ENCODE measurements at places on chromosomes 16 and 17. TPM values are rescaled to one million over a fixed set of nuclear protein-coding genes. Genes with fewer than 3 reads are reported as not detected.

Gene KRT33B
- not detected for total RNA-seq

Gene ZSCAN10
- not detected for total RNA-seq

Gene KRT39
- not detected for total RNA-seq

Gene SPATA22
- 0.50 TPM for total RNA-seq

Gene TP53TG3C
- total RNA-seq = not detected

Gene SOST
- total RNA-seq = not detected

Gene IRX3
- 1.5 TPM for total RNA-seq

Gene RAC3
- total RNA-seq = 1.8 TPM

Gene FAM234A
- 129 TPM for total RNA-seq

Gene NETO2
- total RNA-seq = 1.4 TPM

Gene ST3GAL2
- total RNA-seq = 18.6 TPM

DNA sequence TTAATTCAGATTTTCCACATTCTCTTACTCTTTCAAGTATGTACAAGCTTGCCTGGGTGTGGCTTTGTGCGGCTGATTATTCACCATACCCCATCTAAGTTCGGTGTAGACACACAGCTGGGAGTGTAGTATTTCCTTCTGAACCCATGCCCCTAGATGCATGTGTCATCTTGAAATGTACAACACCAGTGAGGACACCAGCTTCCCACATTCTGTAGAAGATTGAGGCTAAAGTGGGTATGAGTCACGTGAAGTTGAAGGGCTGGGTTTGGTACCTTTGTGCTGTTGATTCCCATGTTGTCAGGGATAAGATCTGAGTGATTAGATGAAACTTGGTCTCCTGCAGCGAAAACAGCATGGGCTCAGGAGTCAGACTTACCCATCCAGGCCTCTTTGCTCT lies 14.6 kb upstream of the DHX8 start:
- no peak for DNase-seq

DNA sequence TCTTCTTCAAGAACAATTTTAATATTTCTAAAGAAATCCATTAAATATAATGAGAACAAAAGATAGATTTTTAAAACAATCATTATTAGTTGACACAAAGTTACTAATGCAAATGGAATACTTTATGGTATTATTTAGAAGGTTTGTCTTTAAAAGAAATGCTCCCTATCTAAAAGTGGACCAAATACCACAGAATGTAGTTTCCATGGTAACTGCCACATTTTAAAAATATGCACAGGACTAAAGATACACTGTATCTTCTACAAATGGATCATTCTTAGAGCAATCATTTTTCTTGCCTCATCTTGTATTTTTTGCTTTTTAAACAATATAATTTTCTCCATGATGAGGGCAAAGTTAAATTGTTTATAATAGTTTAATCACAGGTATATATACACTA lies 296.0 kb downstream of the CEP112 start:
- DNase-seq = no peak

GRCh38 chr17:82217530-82218204 lies 5.0 kb upstream of the CCDC57 start:
- no peak for DNase-seq

DNA sequence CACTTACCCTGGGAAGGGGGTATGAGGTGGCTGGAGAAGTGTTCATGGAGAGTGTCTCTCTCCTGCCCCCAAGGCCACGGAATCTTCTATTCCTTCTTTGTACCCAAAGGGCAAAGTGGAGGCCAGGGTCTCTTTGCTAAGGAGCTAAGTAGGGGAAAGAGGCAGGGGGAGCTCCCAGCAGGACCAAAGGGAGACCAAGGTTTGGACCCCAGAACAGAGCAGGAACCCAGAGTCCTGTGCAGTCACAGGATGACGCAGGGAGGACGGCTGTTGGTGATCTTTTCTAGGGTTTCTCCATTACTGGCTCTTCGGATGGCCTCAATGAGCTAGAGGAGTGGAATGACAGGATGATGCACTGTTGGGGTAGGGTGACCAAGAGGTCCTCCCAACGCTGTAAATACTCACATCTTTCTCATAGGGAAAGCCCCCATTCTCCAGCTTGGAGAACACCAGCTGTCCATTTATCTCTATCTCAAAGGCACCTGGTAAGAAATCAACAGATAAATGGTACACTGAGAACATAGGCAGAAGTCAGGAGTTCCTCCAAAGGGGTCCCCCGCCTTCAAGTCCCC lies 966 bp downstream of the MIEN1 start:
- DNase-seq = no peak

DNA sequence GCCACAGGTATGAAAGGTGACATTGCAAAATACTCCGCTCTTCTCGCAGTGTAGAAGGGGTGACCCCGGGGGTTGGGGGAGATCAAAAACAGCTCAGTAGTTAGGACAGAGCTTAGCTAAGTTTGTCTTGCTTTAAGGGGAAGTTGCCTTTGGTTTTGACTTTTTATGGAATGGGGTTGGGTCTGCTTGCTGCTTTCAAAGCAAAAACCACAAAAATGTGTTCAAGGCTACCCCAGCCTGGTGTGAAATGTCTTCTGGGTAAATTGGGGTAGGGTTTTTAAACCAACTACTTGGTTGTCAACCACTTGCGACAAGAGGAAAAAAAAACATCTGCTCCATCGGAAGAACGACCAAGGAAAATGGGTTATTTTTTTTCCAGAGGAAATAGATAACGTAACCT lies 6.2 kb downstream of the FUS start:
- no peak for DNase-seq

- no peak for DNase-seq
Measured at GRCh38 chr16:89197633-89198416, 2.5 kb downstream of the SLC22A31 start.

GRCh38 chr16:89335803-89336485 lies 118.4 kb downstream of the ZNF778 start:
- no peak for DNase-seq

DNA sequence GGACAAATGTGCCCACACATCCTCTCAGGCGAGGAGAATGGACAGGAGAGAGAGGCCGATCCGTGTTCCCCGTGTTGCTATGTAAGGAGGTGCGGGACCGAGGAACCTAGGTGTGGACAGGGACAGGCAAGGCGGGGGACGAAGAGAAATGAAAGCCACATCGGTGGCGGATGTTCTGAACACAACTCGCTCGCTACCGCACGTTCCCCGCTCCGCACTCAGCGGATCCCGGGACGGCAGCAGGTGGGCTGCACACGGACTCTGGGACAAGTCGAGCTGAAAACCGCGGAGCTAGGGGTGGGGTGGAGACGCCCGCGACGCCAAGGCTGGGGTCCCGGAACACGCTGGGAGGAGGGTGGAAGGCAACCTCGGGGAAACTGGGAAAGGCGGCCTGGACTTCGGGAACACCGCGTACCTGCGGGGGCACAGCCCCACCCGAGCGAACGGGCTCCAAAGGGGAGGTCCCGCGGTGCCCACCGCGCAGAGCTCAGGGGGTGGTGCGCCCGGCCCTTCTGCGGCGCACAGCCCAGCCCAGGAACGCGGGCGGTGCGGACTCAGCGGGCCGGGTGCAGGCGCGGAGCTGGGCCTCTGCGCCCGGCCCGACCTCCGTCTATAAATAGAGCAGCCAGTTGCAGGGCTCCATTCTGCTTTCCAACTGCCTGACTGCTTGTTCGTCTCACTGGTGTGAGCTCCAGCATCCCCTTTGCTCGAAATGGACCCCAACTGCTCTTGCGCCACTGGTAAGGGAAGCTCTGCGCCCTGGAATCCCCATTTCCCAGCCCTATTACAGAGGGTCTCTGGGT lies at the start of gene MT1E:
TSS of gene MT1E (plus strand) at position 642 of the 803 bp plus-strand sequence. CDS start at position 713, 71 bp downstream.
- DNase-seq = no peak

DNA sequence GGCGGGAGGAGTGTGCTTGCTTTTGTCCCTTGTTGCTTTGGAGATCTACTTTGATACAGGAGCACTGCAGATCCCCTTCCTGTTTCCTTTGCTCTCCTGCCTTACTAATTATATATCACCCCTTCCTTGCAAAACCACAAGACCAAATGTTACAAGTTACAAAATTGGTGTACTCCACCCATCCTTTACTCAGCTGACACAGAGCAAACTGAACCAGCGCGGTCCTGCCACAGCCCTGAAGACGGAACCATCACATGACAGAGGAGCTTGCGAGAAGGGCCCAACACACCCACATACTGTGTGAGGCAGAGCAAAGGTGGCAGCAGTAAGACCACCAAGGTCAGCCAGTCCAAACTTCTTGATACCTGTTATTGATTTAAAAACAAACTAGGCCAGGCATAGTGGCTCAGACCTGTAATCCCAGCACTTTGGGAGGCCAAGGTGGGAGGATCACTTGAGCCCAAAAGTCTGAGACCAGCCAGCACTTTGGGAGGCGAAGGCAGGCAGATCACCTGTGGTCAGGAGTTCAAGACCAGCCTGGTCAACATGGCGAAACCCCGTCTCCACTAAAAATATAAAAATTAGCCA lies 33.2 kb downstream of the CYTH1 start:
- DNase-seq = no peak

DNA sequence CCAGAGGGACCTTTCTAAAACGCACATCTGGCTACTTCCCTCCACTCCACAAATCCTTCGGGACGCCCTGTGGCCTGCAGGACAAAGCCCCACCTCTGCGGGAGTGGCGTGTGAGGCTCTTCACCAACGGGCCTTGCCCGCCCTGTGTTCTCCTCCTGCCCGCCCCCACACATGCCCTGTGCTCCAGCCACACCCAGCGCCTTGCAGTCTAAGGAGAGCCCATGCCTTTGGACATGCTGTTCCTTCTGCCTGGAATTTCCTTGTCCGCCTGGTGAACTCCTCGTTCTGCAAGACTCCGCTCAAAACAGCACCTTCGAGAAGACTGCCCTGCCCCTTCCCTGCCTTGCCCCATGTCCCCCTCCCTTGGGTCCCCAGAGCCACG lies 7.4 kb downstream of the ELOB start:
- no peak for DNase-seq

GRCh38 chr17:49387498-49388289 lies 25.6 kb upstream of the ZNF652 start:
- no peak for DNase-seq

- no peak for DNase-seq
Measured at GRCh38 chr16:64174327-64174726, 947.5 kb downstream of the CDH11 start.

DNA sequence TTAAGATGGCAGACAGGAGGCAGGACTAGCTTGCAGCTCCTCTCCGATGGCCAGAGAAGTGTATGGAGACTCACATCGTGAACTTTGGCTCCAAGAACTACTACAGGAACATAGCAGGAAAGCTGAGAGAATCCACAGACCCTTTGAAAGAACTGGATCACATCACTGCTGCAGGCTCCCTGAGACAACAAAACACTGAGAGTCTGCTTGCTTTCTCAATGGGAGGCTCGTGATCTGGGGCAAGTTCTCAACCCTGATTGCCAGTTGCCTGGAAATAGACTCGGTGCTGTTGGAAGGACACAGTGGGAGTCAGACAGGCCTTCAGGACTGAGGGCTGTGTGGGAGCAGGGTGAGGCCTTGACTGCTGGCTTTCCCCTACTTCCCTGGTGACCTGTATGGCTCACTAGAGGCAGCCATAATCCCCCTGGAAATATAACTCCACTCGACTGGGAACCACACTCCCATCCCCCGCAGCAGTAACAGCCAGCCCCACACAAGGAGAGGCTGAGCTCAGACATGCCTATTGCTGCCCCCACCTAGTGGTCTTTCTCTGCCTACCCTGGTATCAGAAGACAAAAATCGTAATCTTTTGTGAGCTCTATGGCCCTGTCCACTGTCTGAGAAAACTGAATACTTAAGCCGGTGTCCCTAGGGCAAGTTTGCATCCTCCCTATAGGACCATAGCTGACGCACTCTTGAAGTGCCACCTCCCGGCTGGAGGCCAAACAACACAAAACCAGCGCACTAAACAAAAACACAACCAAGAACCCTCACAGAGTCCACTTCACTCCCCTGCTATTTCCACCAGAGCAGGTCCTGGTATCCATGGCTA lies 238.4 kb downstream of the CEP112 start:
- DNase-seq = no peak

- no peak for DNase-seq
Measured at GRCh38 chr16:84138824-84139627, 6.0 kb downstream of the HSDL1 start.

GRCh38 chr17:3722716-3723115 lies 987 bp upstream of the HASPIN start:
- DNase-seq = no peak
